ENCODE measurements at places on chromosomes 2 and 18.

DNA sequence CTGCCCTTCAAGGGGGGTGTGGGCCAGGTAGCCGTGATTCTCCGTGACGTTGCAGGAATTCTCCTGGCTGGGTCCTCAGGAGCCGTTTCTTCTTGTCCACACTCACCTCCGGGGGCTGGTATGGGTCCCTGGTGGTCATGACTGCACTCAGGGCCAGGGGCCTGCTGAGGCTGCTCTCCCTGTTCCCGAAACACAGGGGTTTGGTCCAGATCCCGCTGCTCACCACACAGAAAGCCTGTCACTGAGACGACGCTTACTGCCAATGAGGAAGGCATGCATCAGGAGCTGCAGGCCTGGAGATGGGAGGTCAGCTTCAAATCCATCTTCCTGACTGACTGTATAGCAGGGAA lies 160.7 kb downstream of the RTP5 start:
- DNase-seq, result no peak

- DNase-seq, result no peak
Observed at GRCh38 chr18:22167471-22168241, 1.7 kb upstream of the GATA6 start.

DNA sequence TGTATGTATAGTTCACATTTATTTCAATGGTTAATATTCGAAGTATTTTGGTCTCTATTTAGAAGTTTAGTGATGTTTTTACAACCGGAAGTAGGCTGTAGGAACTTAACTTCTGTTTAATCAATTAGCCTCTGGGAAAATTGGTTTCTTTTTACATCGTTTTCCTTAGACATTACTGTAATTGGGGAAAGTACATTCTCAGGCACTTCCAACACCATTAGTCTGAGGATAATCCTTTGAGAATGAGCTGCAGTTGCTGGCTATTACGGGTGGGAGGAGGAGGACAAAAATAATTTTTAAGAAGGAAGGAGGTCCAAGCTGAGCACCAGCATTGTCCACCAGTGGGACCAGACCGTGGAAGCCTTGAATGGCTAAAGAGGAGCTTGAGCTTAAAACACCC lies 70.4 kb upstream of the ST3GAL5 start:
- DNase-seq, result no peak

GRCh38 chr2:156657809-156658208 lies 221.6 kb downstream of the GPD2 start:
- DNase-seq, result no peak

- DNase-seq, result no peak
Observed at GRCh38 chr18:73479477-73479876, 611.7 kb upstream of the NETO1 start.

- no peak for DNase-seq
Observed at GRCh38 chr2:160373666-160374065, 119.9 kb downstream of the RBMS1 start.

DNA sequence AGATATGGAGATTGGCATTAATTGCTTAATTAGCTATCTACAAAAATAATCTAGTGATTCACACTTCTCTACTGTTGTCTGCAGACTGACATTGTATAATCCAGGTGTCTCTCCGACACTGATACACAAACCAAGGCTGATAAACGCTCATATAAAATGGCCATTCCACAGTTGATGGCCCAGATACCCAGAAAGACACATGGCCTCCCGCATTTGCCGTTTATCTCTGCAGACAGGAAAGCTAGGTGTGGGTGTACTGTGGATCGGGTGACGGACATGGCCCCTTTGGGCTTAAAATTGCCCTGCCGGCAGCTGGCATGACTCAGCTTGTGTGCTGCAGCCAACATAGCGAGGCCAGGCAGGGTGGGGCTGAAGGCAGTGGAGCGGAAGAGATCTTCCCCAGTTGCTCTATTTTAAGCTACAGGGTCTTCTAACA lies 18.5 kb downstream of the PMAIP1 start:
- no peak for DNase-seq

GRCh38 chr2:216742411-216742810 lies 47.1 kb upstream of the IGFBP5 start:
- no peak for DNase-seq

DNA sequence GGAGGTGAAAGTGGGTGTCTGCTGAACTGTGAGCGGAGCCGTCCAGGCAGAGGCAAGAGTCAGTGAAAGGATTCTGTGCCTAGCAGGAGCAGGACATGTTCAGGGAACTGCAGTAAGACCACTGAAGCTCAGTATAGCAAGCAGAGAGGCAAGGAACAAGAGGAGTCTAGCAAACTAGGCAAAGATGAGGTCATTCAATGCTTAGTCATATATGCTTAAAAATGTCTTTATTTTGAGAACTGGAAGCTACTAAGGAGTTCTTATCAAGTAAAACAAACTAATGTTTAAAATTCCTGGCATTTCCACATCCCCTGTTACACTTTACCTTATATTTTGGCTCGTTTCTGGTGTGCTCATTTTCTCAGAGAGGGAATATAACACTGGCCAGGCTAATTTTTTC lies 913.4 kb downstream of the CBLN2 start:
- DNase-seq, result no peak

GRCh38 chr18:48191494-48191893 lies 217.7 kb downstream of the ZBTB7C start:
- no peak for DNase-seq

DNA sequence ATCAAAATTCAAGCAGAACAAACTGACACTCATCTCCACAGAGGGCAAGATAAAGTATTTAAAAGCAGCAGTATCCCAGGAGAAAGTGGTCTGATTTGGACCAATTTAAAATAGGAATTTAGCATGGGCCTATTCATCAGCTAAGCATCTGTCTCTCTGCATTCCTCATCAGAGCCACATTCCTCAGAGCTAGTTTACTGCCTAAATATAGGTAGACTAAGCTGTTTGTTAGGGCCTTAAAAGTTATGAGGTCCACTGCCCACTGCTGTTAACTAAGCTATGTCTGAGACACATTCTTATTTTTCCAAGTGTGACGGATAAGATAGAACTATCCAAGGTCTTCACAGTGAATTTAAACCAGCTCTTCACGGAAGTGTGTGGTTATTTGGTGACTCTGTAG lies 17.6 kb downstream of the NEB start:
- no peak for DNase-seq

DNA sequence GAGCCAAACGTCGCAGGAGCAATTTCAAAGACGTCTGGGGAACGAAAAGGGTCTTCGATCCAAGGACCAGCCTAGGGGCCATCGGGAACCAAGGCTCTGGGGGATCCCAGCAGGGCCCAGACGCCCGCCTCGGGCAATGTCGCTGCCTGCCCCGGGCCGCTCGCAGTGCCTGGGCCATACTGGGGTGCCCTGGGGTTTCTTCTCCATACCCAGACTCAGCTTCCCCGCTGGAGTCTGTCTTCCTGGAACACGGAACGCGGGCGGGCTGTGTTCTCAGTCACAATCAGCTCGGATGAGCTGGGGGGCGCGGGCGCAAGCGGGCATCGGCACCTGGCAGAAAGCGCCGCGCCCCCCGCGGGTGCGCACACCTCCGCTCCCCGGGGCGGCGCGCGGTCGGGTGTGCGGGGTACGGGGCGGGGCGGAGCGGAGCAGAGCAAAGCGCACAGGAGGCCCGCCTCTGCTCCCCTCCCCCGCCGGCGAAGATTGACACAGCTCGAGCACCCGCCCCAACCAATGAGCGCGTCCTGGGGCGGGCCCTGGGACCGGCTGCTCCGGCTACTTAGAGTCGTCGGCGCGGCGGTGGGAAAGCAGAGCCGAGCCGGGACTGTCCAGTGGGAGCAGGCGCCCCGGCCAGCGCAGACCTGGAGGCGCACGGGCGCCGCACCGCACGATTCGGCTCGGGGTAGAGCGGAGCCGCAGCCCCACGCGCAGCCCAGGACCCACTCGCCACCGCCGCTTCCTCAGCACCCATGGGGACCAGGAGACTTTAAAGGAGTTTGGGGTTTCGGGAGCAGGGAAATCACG lies at the start of gene LRATD1:
LRATD1 (plus strand) TSS at position 585 of the 804 bp plus-strand sequence. CDS start 1,263 bp downstream, outside the sequence.
- no peak for DNase-seq

- no peak for DNase-seq
Observed at GRCh38 chr2:6793913-6794312, 71.8 kb downstream of the CMPK2 start.

DNA sequence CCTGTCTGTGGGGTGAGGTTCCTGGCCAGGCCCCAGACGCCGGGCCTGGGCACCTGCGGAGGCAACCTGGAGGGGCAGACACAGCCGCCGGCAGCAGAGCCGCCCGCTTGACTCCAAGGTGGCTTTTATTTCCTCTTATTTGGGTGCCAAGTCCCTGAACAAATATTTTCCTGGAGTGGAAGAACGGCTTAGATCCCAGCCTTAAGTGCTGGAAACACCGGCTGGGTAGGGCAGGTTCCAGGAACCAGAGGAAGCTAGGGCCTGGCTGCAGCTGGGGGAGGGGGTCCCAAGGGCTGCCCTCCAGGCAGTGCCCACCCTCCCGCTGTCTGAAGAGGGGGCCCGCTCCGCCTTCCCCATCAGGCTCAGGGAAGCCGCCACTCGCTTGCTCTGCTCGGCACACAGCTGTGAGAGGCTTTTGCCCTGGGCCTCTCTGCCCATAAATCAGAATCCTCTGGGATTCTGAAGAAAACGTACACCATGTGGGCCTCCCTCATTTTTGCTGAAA lies 28.2 kb downstream of the SDC1 start:
- no peak for DNase-seq

DNA sequence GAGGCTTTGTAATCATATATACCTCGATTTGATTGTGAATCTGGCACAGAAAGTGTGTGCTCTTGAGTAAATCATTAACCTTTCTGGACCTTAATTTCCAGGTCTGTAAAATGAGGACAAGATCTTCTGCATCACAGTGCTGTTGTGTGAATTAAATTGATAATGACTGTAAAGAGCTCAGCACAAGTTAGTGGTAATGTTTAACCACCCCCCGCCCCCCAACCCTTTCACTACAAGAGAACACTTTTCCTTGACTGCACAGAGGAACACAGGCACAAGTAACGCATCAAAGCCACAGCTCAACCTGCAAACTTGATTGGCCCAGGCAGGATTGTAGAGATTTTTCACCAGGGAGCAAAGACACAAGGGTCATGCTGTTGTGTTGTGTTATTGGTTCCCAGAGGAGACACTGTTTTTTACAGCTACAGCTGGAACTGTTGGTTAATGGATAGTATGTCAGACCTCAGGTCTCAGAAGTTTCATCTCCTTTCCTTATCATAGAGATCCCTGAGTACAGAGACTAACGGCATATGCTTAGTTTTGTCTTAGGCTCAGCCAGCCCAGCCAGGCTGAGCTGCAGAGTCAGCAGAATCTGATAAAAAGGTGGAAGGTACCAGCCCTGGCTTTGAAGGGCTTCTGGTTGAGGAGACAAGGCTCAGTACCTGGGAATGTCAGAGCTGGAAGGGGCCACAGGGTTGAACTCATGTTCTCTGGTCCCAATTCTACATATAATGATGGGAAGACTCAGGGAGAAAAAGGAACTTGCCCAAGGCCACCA lies 10.6 kb downstream of the SETBP1 start:
- no peak for DNase-seq

- DNase-seq, result no peak
Observed at GRCh38 chr2:43425659-43426058, 170.2 kb downstream of the THADA start.

- no peak for DNase-seq
Observed at GRCh38 chr2:53130441-53130943, 637.1 kb upstream of the CHAC2 start.

DNA sequence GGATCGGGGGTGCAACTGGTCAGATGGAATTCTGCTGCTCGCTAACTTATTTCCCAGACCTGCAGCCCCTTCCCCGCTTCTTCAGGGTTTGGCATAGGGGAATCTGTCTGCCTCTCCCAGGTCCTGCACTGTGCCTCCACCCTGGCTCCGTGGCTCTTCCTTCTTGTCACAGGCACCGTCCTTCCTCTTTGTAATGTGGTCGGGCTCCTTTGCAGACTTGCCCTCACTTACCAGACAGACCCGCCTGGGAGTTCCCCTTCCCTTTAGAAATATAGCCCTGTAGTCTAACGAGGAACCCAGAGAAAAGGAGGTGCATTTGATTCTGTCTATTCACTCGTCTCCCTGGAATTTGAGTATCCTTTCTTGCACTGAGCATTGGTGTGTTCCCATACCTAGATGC lies 63.9 kb upstream of the PAX8 start:
- no peak for DNase-seq

- DNase-seq, result no peak
Observed at GRCh38 chr2:146701183-146701582, 1143.6 kb upstream of the ACVR2A start.

- no peak for DNase-seq
Observed at GRCh38 chr2:224572338-224572737, 12.8 kb downstream of the CUL3 start.

GRCh38 chr2:126902152-126902835 lies 3.6 kb downstream of the TEX51 start:
- no peak for DNase-seq

- DNase-seq, result no peak
Observed at GRCh38 chr18:45837283-45838070, 12.0 kb downstream of the SIGLEC15 start.

DNA sequence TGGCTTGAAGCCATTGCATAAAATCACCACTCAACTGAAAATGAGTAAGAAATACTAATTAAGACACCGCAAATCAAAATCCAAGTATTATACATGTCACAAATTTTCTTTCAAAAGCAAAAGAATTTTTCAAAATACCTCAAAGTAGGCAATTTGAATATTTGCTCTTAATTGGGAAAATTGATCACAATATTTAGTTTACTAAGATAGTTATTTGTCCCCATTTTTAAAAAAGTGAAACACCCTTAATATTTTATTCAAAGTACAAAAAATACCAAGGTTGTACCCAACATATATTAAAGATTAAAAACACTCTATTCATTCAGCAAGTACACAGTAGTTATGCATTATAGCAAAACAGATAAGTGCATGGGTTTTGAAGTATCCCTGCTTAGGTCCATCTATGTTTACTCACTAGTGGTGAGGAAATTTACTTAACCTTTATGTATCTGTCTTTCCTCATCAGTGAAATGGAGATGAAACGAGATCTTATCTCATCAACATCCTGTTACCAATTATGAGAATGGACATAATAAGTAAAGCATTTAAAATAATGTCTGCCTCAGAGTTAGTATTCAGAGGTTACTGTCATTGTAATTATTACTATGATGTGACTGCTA lies 35.1 kb downstream of the VPS54 start:
- no peak for DNase-seq

Data from stimulated activated CD8-positive, alpha-beta memory T cell treated with anti-CD3 and anti-CD28 coated beads, Interleukin-4, amount 100 ng/mL, for 1 hour (primary cell).